ENCODE measurements at places on chromosomes 13 and 19. TPM values are rescaled to one million over a fixed set of nuclear protein-coding genes. Genes with fewer than 3 reads are reported as not detected.

DNA sequence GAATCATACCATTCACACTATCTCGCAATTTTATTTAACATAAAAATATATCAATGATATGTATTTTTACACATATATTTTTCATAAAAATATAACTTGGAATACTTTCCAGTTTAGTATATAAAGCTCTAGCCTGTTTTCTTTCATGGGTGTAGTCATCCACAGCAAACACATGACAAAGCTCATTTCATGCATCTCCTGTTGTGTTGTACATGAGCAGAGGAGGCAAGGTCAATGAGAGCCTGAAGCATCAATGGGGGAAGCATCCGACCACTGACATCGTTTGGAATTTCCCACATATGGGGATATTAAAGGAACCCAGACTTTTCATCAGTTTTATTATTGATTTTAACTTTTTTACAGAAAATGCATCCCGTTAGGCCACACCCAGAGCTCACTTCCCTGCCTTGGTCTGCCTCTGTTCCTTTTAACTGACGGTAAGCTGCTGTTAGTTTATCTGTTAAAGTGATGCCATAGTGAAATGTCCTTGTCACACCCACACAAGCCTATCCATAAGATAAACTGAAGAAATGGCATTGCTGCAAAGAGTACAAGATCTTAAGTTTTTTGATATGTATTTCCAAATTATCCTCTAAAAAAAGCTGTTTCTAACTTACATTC is 44.0 kb downstream of the MIPEP start:
- DNase-seq, result no peak

Gene KIR2DL3
- total RNA-seq, result not detected

- no peak for DNase-seq
Measured at GRCh38 chr13:46773541-46773940, 23.4 kb downstream of the ESD start.

DNA sequence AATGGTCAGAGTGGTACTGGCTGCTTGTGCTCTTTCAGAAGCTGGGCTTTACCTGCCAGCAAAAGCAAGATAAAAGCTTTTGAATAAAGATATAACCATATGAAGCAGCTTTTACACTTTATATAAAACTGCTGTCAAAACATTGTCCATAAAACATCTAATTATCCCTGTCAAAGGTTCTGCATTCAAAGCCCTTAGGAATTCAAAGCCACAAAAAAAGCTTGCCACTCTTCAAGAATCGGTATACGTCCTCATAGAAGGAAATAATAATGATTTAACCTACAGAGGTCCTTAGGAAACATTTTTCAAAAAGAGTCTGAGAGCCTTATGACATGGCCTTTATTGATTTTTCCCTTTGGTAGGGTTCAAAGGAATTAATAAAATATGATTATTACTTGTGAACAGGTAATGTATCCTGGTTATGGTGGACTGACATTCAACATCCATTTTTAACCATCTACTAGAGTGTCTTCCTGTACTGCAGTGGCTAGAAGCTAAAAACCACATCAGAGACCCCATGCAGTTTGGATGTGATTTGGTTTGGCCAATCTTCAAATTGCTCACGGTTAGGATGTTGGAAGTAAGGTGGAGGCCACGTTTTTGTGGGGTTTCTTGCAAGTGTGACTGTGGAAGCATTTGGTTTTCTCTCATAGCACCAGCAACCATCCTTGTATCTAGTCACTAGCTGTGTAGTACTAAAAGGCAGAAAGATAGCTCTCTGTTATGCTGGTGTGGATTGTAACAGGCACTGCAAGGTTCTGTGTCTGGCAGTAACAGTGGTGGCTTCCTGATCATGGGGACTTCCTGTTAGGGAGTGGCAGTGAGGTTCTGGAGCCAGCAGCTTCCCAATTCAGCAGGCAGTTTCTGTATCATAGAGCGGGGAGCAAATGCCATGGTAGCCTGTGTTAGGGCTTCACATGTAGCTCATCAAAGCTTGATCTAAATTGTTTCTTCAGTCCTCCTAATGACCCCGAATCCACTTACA is 441.5 kb downstream of the DIAPH3 start:
- DNase-seq, result no peak

DNA sequence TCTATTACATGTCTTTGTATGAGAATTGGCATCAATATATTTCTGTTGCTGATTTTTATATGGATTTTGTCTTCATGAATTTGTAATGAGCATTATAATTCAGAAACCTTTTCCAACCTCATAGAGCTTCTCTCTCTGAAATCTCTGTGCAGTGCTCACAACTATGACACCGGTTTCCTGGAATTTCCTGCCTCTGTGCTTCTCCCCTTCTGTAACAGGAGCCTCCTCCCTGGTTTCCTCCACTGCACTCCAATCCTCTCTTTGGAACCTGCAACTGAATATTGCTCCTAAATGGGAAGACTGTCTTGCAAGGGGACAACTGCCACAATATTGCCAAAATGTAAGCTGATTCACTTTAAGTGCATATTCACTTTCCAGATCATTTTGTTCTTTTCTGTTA is 1147.9 kb downstream of the UQCRFS1 start:
- DNase-seq, result peak; percentile 7
